T1000 (cell line): ENCODE measurements at places on chromosomes 6 and 20.

DNA sequence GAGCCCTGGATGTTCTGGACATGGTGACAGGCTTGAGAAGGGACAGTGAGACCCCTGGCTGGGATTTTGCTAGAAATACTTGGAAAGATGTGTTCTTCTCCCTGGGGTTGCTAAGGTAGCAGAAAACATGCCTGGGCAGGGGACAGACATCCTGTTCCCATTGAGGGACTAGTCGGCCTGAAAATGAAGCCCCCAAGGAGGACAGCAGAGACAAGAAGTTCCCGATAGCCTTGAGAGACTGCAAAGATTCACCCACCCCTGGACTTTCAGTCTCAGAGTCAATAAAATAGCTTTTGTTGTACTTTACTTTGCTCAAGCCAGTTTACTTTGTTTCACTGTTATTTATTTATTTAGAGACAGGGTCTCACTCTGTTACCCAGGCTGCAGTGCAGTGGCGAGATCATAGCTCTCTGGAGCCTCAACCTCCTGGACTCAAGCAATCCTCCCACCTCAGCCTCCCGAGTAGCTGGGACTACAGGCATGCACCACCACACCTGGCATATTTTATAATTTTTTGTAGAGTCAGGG lies 28.4 kb downstream of the ATP9A start:
- DNase-seq = no peak

GRCh38 chr20:7499201-7499600 lies 441.1 kb downstream of the HAO1 start:
- DNase-seq = no peak

DNA sequence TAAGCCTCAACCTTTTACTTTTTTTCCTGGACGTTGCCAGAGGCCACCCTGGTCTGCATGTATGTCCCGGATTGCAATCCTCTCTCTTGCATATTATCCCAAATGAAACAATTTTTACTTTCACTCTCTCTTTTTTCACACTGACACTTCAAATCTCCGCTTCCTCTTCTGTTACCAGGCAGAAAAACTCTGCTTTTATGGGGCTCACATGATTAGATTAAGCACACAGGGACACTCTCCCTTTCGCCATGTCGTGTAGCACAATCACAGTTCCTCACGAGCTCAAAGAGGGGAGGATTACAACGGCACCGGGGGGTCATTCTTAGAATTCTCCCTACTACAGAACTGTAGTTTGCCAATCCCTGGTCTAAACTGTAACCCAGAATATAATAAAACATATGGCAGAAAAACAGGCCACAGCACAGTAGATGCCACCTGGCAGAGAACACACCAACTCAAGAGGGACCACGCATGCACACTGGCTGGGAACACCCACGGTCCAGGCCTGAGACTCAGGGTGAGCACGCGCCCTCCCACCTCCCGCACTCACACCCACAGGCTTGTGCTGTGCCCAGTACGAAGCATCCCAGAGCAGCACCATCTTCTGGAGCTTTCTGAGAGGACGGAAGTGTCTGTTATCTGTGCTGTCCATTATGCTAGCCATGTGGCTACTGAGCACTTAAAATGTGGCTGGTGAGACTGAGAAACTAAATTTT lies 288.7 kb downstream of the KIF16B start:
- no peak for DNase-seq

DNA sequence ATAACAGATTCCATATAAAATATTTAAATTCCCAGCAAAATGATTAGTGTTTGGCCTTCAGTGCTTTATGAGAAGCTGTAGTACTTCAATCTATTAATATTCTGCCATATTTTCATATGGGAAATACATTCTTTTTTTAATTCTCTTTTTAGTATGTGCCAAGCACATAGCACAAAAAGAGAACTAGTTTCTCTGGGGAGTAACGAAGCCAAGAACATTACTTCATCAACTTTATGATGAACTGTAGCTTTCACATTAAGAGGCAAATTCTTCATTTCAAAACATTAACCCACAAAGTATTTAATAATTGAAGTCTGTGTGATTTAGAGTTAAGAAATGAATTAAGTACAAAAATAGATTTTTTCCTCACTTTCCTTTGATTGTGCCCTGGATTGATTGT lies 281.0 kb upstream of the EYS start:
- DNase-seq = no peak

- DNase-seq = no peak
Observed at GRCh38 chr20:41245086-41245707, 72.3 kb downstream of the ZHX3 start.

DNA sequence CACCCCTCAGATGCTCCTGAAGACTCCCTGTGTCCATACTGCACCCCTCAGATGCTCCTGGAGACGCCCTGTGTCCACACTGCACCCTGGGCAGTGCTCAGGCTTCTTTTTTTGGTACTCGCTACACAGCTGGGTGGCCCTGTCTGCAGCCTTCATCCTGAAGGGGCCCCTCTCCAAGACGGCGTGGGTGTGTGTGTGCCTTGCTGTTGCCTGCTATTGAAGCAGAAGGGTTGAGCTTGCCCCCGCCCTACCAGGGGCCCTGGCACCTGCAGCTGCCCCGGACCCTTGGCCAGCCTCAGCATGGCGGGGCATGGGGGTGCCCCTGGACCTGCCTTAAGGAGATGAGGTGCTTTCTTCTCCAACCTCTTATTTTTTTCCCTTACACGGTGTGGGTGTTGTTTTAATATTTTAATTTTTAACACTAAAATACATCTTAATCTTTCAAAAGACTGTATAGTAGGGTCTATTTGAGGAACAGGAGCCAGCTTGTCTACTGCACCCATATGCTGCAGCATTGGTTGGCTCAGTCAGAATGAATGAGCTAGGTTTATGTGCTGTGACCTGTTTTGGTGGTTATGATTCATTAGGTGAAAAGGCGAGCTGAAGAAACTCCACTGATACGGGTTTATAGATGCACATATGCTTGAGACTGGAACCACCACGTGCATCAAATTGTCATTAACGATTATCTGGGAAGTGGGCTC lies 135.9 kb downstream of the AGPAT4 start:
- DNase-seq = no peak

DNA sequence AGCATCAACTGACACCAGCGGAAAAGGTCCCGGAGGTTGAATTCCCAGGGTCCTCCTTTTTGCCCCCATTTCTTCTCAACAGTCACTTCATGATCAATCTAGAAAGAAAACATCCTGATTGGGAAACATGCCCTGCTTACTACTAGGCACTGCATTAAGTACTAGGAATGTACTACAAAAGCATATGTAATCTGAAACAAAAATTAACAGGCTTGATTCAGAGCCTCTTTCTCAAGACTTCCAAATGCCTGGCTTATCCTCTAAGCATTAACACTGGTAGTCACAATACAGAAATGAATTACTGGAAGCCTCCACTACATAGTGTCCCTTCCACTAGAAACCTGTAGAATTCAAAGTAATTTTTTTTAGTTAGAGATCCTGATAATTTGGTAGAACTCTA lies 84.5 kb upstream of the LYRM2 start:
- no peak for DNase-seq
